ENCODE measurements at places on chromosomes 3 and 15.

- DNase-seq: no peak
Measured at GRCh38 chr3:53823026-53823955, 22.9 kb downstream of the CHDH start.

DNA sequence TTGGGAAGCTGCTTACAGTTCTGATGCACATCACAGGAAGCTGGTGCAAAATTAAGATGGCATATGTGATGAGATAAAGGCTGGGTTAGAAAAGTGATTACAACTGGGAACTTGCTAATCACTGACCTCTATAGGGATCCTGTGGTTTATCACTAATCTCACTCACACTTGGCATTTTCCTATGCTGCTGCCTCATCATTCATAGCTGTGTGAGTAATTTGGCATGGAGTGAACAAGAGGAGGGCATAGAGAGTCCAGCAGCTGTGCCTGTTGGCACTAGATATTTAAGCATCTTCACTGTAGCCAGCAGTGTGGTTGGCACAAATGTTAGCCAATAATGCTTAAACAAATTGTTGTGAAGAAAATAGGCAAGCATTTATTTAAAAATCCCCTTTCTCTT lies 217.7 kb upstream of the CGNL1 start:
- DNase-seq: no peak

GRCh38 chr15:100810831-100811230 lies 68.8 kb upstream of the ALDH1A3 start:
- no peak for DNase-seq

- DNase-seq: no peak
Measured at GRCh38 chr3:178172121-178172520, 364.1 kb upstream of the KCNMB2 start.

DNA sequence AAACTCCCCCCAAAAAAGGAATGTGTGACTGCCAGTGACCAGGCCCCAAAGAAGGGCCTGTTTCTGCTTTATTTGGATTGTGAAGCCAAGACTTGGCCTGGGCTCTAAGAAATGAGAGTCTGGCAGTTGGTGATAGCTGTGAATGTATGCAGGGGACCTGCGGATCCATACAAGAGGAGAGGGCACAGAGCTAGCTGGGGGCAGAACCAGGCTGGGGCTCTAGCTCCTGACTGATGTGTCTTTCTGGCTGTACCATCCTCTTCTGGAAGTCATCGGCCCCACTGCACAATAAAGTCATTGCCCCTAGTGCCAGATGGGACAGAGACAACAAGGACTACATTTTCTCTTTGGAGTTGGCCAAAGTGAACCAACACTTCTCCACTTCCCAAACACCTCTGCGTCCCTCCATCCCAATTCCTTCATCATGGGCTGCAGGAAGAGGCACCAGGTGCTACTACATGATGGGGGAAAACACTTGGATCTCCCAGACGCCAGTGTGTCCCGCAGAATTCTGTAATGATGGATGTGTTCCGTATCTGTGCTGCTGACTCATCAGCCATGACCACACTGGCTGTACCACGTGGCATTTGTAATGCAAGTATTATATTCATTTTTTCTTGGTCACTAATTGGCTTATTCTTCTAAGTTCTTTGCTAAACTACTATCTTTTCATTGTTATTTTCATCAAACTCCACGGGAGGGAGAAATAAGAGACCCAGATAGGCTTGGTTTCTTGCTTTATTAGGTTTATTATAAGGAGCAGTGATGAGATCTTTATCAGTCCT lies 1.7 kb upstream of the PLA2G4F start:
- peak; percentile 4 for DNase-seq

GRCh38 chr15:29926083-29926388 lies 103.8 kb upstream of the TJP1 start:
- no peak for DNase-seq

GRCh38 chr3:11548721-11549131 lies 95.0 kb downstream of the VGLL4 start:
- no peak for DNase-seq
